Tibial artery (tissue), 4 donors: ENCODE measurements at places on chromosomes 2 and 18.
A peak's percentile ranks its signal among the peaks of the same experiment; 100 is the strongest.

DNA sequence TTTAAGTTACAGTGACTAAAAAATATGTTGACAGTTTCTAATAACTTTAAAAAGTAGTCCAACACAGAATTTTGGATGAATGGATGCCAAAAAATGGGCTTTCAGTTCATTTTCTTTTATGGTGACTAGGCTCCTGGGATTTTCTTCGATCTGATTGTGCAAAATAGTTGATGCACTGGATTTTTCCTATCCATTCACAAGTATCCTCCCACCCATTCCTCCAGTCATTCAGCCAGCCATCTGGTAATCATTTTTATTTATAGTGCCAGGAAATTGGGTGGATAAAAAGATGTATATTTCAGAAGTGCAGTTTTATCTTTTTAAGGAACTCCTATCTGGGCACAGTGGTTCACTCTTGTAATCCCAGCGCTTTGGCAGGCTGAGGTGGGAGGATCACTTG lies 175.1 kb downstream of the PTPRM start:
- no peak overlapping the region for H3K27ac ChIP-seq
- no peaks in the 10 kb centered on the region for H3K36me3 ChIP-seq
- DNase-seq: no peak
- no peak overlapping the region for H3K4me3 ChIP-seq

- no peak overlapping the region for H3K4me3 ChIP-seq
- H3K27ac ChIP-seq: no peak overlapping the region
- peaks cover 20% of the 10 kb centered on the region for H3K4me1 ChIP-seq
- peaks cover 28% of the 10 kb centered on the region for H3K36me3 ChIP-seq
- no peaks in the 10 kb centered on the region for H3K27me3 ChIP-seq
- no peak for DNase-seq
These were observed 7.1 kb downstream of the COX7A2L start for GRCh38 chr2:42353792-42354429.

DNA sequence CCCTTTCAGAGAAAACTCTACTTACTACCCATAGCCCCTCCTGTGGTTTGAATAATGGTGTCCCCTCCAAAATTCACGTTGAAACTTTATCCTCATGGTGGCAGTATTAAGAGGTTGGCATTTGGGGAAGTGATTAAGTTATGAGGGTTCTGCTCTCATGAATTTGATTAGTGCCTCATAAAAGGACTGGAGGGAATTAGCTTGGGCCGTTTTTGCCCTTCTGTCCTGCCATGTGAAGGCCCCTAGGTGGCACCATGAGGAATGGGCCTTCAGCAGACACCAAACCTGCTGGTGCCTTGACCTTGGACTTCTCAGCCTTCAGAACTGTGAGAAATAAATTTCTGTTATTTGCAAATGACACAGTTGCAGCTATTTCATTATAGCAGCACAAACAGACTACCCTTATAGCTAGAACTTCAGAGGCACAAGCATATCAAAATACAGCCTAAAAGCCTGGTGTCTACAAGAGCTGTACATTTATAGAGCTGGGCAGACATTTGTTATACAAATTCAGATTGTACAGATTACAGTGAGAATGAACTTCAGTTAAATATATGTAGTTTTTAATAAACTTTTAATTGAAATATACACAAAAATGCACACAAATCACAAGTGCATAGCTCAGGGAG lies 2.6 kb upstream of the PTPN2 start:
- no peaks in the 10 kb centered on the region for H3K4me1 ChIP-seq
- no peak for DNase-seq
- H3K36me3 ChIP-seq: no peaks in the 10 kb centered on the region
- no peak overlapping the region for H3K27ac ChIP-seq
- no peak overlapping the region for H3K4me3 ChIP-seq
- H3K27me3 ChIP-seq: peaks cover under 1% of the 10 kb centered on the region

DNA sequence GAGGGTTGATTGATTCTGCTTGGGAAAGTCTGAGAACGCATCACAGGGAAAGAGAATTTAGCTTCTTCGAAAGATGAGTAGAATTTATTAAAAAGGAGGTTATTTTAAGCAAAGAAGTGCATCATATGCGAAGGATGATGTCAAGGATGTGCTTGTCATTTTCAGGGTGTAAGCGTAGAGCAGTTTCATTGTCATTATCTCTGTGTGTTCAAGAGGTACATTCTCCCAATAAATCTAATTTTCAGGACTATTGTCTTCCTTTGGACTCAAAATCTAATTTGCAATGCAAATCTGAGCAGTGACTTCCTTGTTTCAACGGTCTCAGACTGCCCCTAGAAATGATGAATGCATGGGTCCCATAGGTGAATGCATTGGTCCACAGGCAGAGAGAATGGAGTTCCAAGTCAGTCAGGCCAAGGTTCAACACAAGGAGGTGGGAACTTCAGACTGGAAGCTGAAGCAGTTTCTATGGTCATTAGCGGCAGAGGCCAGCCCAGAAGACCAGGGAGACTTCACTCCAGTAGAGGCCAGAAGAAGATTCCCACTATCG lies 99.8 kb downstream of the CDC42EP3 start:
- no peaks in the 10 kb centered on the region for H3K27me3 ChIP-seq
- no peaks in the 10 kb centered on the region for H3K36me3 ChIP-seq
- peak overlapping the region; percentile 36 for H3K27ac ChIP-seq
- H3K4me1 ChIP-seq: no peaks in the 10 kb centered on the region
- H3K4me3 ChIP-seq: no peak overlapping the region

DNA sequence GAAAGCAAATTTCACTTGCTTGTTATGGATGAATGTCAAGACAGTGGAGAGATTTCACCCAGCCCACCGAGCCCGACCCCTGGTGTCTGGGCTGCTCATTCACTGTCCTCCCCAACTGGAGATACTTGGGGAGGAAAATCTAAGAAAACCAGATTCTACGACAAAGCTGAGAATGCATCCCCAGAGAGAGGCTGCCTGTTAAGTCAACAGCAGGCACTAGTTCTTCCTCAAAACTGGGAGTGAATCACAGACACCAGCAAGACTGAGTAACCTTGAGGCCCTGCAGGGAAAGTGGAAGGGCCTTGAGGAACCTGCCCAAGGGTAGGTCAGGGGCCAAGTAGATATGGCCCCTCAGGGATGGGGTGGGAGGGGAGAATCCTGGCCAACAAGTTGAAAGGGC lies 34.2 kb upstream of the MLPH start:
- no peak overlapping the region for H3K27ac ChIP-seq
- no peak overlapping the region for H3K4me3 ChIP-seq
- H3K27me3 ChIP-seq: no peaks in the 10 kb centered on the region
- H3K36me3 ChIP-seq: no peaks in the 10 kb centered on the region

DNA sequence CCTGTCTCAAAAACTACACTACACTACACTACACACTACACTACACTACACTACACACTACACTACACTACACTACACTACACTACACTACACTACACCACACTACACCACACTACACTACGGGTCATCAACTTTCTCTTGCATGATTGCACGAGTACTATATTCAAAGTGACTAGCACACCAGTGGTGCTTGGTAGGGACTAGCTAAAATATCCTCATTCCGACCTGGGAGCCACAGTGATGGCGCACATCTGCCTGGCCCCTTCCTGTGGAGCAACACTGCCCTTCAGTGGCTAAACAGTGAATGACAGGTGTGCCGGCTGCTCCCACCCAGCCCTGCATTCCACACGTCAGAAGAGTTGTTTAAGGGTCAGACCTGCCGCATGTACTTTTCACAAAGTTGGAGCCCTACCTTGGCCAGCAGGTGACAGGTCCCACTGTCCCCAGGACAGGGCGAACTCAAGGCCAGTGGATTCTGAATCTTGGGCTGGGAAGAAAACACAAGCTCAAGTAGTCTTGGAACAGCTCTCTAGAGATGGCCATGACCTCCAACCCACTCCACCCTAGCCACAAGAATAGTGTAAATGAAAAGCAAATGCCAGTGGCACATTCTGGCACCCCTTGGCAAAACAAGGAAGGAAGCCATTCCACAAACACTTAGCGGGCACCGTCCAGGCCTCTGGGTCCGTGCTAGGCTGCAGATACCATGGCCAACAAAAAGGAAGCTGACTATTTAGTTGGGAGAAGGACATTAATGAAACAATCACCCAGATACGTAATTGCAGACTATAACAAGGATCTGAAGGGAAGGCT lies 79.7 kb upstream of the MSH2 start:
- H3K27me3 ChIP-seq: no peaks in the 10 kb centered on the region
- no peak overlapping the region for H3K4me3 ChIP-seq
- H3K27ac ChIP-seq: no peak overlapping the region
- peaks cover 8% of the 10 kb centered on the region for H3K4me1 ChIP-seq
- no peaks in the 10 kb centered on the region for H3K36me3 ChIP-seq
- DNase-seq: peak; percentile 71

DNA sequence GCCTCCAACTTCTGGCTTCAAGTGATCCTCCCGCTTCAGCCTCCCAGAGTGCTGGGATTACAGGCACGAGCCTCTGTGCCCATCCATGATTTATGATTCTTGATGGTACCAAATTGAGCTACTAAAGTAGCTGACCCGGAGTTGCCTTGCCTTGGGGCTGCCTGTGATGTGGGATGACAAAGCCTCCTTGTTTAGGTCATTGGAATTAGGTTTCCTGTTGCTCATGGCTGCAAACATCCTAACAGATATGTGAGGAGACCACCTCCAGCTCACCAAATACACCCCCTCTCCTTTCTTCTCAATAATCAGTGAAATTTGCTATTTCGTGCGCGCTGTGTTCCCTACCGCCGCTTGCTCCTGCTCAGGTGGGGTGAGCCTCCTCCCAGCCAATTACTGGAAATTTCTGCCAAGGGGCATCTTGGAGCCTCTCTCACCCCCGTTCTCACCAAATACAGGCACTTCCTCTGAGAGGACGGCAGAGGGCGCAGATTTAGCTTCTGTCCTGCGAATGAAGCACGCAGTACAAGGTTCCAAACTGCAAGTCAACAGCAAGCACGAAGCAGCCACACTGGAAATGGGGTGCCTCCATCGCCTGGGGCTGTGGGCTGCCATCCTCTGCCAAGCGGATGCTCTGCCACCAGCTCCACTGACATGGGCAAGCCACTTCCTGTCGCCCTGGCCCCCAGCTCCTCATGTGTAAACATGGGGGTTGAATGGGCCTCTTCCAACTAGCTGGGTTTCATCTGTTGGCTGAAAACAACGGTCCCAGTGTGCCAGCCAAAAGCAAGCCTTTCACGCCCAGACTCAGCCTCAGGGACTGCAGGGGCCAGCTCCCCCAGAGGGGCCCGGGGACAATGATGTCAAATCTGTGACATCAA lies 71.7 kb downstream of the NCAPH start:
- no peaks in the 10 kb centered on the region for H3K36me3 ChIP-seq
- no peaks in the 10 kb centered on the region for H3K27me3 ChIP-seq
- H3K4me1 ChIP-seq: peaks cover 41% of the 10 kb centered on the region
- no peak overlapping the region for H3K27ac ChIP-seq
- DNase-seq: peak; percentile 78

GRCh38 chr2:49959961-49960553 lies 805.7 kb upstream of the FSHR start:
- H3K4me3 ChIP-seq: no peak overlapping the region
- H3K27me3 ChIP-seq: no peaks in the 10 kb centered on the region
- no peaks in the 10 kb centered on the region for H3K4me1 ChIP-seq

GRCh38 chr2:82124629-82125028 lies 1820.1 kb upstream of the LRRTM1 start:
- no peak overlapping the region for H3K27ac ChIP-seq
- no peaks in the 10 kb centered on the region for H3K27me3 ChIP-seq
- no peak overlapping the region for H3K4me3 ChIP-seq

- H3K27me3 ChIP-seq: peaks cover 48% of the 10 kb centered on the region
- peaks cover 4% of the 10 kb centered on the region for H3K4me1 ChIP-seq
- no peaks in the 10 kb centered on the region for H3K36me3 ChIP-seq
- H3K27ac ChIP-seq: no peak overlapping the region
- H3K4me3 ChIP-seq: no peak overlapping the region
These were observed 367.2 kb downstream of the MTX2 start for GRCh38 chr2:176636401-176636800.

GRCh38 chr2:161117506-161117905 lies 42.7 kb upstream of the TANK start:
- H3K4me1 ChIP-seq: no peaks in the 10 kb centered on the region
- no peak for DNase-seq
- H3K27me3 ChIP-seq: no peaks in the 10 kb centered on the region
- H3K4me3 ChIP-seq: no peak overlapping the region

DNA sequence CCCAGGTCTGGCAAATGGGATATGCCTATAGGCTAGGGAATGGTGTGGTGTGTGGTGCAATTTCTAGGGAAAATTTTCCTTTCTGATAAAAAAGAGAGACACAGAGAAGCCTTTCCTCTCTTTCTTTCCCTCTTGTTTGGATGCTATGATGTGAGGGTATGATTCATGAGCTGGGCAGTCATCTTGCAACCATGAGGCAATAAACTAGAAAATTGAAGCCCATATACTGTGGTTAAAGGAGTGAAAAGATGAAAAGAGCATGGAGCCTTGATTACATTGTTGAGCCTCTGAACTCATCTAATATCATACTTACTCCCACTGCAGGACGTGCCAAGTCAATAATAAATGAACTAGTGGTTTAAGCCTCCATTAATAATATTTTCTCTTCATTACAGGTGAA lies 215.6 kb downstream of the HAUS1 start:
- no peaks in the 10 kb centered on the region for H3K36me3 ChIP-seq
- H3K4me1 ChIP-seq: no peaks in the 10 kb centered on the region
- DNase-seq: no peak
- H3K27ac ChIP-seq: no peak overlapping the region
- no peaks in the 10 kb centered on the region for H3K27me3 ChIP-seq
- H3K4me3 ChIP-seq: no peak overlapping the region

DNA sequence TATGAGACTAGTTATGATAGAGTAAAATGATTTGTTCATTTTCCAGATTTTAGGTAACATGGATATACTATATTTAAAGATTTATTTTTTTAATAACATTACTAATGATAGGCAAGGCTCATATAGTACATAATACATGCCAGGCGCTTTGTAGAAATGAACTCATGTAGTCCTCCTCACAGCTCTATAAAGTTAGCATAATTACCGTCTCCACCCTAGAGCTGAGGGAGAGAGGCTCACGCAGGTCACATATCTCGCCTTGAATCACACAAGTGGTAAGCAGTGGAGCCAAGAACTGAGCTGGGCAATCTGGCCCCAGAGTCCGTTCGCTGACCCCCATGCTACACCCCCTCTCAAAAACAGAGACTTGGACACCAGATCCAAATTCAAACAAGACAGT lies 222.5 kb downstream of the FAM210A start:
- no peaks in the 10 kb centered on the region for H3K27me3 ChIP-seq
- H3K4me1 ChIP-seq: peaks cover 36% of the 10 kb centered on the region
- H3K27ac ChIP-seq: peak overlapping the region; percentile 85
- DNase-seq: no peak

GRCh38 chr2:33104726-33105125 lies 158.0 kb downstream of the LTBP1 start:
- H3K4me1 ChIP-seq: no peaks in the 10 kb centered on the region
- no peaks in the 10 kb centered on the region for H3K36me3 ChIP-seq
- H3K4me3 ChIP-seq: no peak overlapping the region
- no peaks in the 10 kb centered on the region for H3K27me3 ChIP-seq

DNA sequence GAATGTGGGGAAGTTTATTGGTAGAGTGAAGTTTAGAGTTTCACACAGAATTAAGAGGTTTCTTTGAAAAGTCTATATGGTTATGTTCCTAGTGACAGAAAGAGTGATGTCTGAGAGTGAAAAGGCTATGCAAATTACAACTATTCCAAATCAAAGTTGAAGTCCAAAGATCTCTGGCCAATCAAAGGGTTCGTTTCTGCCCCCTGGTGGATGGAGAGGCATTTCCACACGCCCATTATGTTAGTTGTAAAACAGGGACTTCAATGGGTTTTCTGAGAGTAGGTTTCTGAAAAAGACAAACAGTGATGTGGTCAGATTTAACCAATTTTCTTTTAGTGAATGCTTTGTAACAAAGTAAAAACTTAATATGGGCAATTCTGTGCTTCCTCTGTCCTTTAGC lies 441.5 kb upstream of the POU3F3 start:
- H3K4me3 ChIP-seq: no peak overlapping the region
- no peak for DNase-seq
- H3K27me3 ChIP-seq: peaks cover 3% of the 10 kb centered on the region
- no peak overlapping the region for H3K27ac ChIP-seq
- no peaks in the 10 kb centered on the region for H3K4me1 ChIP-seq
- no peaks in the 10 kb centered on the region for H3K36me3 ChIP-seq
